ENCODE measurements at places on chromosomes 4 and X.

GRCh38 chr4:145414226-145414625, 67.4 kb upstream of the SMAD1 start:
- DNase-seq = no peak

DNA sequence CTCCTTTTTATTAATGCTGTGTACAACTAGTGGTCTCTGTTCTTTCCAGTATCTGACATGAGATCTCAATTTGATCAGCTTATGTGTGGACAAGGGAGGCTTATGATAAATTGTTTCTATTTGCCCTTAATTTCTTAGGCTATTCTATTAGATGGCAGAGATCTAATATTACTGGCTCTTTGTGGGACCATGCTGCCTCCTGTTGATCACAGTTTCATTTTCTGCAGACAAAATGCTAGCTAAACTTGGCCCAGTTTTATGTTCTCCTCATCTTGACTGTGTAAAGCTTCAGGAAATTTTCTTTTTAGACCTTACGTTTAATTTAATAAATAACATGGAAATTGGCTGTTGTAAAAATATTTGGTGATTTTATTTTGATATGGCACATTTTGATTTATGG, 627.1 kb upstream of the AADAT start:
- no peak for DNase-seq

GRCh38 chr4:10672379-10672778, 12.2 kb downstream of the CLNK start:
- DNase-seq = no peak

DNA sequence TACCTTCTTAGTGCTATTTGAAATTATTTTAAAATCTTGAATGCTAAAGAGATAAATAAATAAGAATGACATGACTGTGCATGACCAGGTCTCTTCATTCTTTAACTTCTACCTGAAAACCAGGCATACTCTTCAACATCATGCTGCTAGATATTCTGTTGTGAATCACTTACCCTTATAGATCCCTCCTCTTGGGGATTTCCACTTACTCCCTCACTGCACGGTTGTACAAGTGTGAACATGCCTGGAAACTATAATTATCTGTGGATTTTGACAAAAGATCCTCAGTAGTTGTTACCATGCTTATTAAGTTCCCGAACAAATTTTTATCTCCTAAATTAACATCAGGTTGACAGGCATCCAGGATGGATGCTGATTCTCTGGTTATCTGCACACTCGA, 54.3 kb downstream of the ADGRL3 start:
- no peak for DNase-seq

- no peak for DNase-seq
Observed at GRCh38 chrX:86917959-86918358, 599.6 kb upstream of the KLHL4 start.

GRCh38 chr4:35237924-35238323, 1006.4 kb downstream of the ARAP2 start:
- no peak for DNase-seq

DNA sequence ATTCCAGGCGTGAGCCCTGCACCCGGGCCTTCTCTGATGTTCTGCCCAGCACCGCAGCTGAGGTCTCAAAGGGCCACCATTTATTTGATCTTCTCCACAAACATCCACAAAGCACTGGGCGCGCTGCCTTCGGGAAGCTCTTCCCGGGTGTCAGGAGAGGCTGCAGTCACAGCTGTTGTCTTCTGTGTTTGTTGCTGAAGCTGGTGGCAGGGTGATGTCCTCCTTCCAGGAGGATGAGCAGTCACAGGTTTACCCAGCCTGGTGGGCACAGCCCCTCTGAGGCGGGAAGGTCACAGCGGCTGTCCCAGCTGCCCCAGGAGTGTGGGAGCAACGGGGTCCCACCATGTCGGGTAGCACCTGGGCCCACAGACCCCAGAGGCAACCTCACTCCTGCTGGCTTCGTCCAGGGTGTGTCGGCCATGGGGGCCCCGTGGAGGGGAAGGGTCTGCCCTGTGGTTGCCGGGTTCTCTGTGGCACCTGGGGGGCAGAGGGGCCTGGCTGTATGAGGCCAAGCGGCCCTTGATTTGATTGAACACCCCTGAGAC, 27.6 kb downstream of the FGFRL1 start:
- DNase-seq = no peak

GRCh38 chr4:90695411-90695810, 568.2 kb downstream of the CCSER1 start:
- DNase-seq = no peak

DNA sequence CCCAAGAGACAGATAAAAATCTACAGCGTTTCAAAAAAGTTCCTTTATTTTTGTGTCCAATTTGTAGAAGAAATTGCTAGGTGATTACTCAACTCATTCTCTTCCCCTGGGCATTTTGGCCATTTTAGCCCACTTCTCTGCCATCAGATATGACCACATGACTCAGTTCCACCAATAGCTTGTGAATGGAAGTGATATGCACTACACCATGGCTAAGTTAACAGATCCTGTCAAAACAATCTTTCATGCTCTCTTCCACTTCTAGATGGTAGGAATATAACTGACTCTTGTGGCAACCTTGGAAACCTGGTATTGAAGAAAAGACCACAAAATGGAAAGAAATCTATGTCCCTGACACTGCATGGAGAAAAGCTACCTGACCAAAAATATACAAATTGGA, 26.2 kb upstream of the FREM3 start:
- DNase-seq = no peak

DNA sequence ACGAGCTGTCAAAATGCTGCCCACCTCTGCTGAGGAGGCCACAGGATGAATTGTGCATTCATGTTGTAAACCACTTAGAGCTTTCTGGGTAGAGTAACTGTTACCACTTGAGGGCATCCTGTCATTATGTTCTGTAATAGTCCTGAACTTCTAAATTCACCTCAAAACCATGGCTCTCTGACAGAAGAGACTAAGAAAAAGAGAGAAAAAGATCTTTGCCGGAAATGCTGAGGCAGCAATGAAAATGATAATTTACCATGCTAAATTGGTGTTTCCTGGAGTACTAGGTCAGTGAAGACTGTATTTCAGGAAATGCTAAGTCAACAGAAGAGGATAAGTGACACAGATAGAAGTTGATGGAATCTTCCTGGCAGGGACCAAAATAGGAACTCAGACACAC, 942.3 kb upstream of the SLIT2 start:
- DNase-seq = no peak

GRCh38 chr4:51918251-51918650, 75.3 kb downstream of the DCUN1D4 start:
- no peak for DNase-seq

DNA sequence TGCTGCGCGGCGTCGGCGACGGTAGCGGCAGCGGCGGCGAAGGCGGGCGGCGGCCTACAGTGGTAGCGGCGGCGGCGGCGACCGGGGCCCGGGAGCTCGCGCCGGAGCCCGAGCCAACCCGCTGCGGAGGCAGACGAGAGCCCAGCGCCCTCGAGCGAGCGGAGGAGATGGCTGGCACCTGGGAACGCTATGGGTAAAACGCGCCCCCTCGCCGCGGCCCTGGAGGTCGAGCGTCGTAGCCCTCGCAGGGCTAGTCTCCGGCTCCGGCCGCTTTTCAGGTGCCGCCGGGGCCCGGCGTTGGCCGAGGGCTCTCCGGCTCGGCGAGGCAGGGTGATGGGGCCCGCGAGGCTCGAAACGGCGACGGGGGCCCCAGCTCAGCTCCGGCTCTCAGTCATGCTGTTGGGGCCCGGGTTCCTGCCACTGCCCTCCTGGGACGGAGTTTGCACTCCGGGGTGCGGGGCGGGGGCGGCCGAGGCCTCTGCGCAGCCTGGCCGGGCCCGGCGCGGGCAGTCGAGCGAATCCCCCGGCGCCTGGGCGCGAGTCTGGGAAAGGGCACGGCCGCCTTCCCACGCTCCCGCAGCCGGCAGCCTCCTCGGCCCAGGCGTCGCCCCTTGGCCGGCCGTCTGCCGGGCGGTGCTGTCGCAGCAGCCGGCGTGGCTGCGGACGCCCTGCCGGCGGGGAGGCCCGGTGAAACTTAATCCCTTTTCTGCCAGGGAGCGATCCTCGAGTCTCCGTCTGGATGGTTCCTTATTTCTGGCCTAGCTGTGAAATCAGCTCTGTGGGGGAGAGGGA, 768 bp downstream of the MID2 start:
- peak; percentile 22 for DNase-seq

DNA sequence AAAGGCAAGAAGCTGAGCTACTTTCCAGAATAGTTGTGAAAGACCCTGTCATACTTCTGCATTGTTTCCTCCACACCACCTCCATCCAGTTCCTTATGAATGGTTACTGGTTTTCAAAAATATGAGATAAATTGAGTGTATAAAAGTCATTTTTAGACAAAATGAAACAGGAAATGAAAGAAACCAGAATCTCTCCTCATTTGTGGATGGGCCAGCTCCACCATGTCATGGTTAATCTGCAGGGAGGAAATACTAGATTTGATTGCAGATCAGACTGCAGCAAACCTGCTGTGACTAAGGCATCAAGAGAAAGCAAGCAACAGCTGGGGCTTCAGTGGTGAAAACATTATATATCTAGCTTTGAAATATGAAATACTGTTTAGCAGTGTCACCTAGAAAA, 23.8 kb downstream of the F9 start:
- peak; percentile 1 for DNase-seq

DNA sequence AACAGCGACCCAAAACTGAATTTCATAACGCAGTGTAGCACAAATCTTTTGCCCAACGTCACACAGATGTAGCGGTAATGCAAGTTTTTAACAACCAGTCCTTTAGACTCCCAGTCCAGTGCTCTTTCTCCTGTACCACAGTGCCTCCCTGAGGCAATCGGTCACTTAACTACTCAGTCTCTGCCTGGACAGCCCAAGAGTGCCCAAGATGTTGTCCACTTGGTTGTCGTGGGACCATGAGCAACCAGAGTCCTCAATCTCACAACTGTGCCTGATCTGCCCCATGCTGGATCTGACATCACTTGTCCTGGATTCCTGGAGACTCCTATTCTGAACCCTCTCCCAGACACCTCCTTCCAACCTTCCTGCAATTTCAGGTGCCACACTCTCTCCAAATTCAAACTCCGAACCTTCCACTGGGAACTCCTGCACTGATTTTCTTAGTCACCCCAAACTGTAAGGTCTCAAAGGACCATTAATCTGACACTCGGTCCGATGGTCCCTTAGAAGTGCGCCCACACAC, 702 bp downstream of the MMGT1 start:
- DNase-seq = no peak

- DNase-seq = no peak
Observed at GRCh38 chrX:63664083-63664482, 120.9 kb downstream of the ARHGEF9 start.

DNA sequence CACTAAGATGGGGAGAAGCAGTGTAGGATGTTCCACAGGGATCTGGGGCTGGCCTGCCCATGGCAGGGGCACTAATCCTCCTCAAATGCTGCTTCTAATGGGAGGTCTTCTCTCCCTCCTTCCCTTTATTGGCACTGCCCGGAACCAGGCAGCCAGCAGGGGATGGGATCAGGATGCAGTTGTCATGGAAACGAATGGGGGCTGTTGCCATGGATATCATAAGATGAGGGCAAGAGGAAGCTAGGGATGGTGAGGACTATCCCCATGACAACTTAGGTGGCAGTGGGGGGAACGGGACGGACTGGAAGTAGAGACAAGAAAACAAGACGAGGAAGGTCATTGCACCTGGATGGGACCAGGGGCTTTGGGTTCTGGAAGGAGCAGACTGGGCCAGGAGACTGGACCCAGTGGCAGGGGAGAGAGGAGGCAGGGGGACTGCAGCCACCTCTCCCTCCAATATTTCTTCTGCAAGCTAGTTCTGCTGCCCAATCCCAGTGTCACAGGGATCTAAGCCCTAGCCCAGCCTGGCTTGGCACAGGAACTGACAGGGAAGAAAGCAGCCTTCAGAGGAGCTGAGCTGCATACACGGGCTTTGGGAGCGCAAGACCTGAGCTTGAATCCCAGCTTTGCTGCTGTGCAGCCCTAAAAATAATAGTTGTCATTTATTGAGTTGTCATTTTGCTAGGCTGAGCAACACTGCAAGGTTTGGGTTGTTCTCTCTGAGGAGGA, 19.0 kb downstream of the IQSEC2 start:
- no peak for DNase-seq

- no peak for DNase-seq
Observed at GRCh38 chrX:41095908-41096307, 10.7 kb downstream of the USP9X start.

DNA sequence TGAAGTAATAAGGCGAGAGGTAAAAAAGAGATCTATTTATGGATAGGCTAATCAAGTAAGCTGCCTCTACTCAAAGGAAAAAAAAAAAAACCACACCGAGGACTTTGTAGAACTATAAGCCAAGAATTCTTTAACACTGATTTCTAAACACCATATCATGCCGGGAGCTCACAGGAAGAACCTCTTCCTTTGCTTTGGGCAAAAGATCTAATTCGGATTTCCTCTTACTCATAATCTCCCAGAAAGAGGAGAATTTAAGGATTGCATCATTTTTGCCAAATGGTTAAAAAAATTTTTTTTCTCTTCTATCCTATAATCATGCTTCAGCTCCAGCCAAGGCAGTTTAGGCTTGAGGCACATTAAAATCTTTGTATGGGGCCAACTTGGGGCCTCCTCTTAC, 95.5 kb downstream of the ZNF827 start:
- DNase-seq = peak; percentile 74

DNA sequence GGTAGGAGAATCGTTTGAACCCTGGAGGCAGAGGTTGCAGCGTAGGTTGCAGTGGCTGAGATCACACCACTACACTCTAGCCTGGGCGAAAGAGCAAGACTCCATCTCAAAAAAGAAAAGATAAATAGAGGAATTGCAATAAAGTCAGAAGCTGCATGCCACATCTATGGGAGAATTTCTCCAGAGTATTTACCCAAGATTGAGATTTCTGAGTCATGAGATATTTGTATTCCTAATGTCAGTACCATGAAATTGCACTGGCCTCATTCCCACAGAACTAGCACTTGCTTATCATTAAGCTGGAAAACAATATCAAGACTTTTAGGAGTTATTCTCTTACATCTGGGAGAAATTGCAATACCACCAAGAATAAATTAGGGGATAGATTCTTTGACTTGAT, 37.4 kb downstream of the ASIC5 start:
- DNase-seq = no peak

GRCh38 chrX:106811131-106811910, 8.8 kb downstream of the TBC1D8B start:
- no peak for DNase-seq

DNA sequence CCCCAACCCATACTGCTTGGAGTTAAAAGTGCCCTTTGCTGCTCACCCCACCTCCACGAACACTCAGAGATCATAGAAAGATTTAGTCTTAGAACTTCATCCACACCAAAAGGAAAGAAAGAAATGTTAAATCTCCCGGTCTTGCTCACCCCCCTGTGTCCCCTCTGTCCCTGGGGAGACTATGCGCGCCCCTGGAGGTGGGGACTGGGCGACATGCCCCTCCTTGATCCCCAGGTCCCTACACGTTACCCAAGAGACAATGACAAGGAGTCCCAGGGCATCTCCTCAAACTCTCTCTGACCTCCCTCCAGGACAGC, 620 bp downstream of the ITM2A start:
- no peak for DNase-seq

DNA sequence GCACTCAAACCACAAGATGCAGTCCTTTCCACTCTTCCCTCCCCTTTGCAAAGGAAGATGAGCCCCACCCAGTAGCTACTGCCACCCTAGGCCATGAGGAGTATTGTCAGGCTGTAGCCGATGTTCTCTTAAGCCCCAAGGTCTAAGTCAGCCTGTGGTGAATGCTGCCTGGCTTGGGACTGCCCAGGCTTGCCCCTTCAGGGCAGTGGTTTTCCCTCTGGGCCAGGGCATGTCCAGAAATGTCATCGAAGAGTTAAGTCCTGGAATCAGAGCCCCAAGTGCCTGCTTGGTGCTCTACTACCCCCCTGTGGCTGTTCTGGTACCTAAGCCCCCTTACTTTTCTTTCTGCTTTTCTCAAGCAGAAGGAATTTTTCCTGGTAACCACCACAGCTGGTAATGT, 11.8 kb upstream of the PGK1 start:
- DNase-seq = peak; percentile 28

GRCh38 chrX:104621781-104622180, 55.8 kb downstream of the IL1RAPL2 start:
- DNase-seq = no peak
